ENCODE measurements at places on chromosomes 1 and 21.
A peak's percentile ranks its signal among the peaks of the same experiment; 100 is the strongest.

DNA sequence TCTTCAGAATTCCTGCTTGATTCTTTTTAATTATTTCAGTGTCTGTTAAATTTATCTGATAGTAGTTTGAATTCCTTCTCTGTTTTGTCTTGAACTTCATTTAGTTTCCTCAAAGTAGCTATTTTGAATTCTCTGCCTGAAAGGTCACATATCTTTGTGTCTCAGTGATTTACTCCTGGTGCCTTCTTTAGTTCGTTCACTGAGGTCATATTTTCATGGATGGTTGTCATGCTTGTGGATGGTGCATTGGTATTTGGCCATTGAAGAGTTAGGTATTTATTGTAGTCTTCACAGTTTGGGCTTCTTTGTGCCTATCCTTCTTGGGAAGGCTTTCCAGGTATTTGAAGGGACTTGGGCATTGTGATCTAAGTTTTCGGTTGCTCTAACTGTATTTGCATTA is 267.9 kb downstream of the HHAT start:
- DNase-seq, result no peak

- DNase-seq, result no peak
Observed at GRCh38 chr1:3479511-3480368, 25.3 kb downstream of the ARHGEF16 start.

DNA sequence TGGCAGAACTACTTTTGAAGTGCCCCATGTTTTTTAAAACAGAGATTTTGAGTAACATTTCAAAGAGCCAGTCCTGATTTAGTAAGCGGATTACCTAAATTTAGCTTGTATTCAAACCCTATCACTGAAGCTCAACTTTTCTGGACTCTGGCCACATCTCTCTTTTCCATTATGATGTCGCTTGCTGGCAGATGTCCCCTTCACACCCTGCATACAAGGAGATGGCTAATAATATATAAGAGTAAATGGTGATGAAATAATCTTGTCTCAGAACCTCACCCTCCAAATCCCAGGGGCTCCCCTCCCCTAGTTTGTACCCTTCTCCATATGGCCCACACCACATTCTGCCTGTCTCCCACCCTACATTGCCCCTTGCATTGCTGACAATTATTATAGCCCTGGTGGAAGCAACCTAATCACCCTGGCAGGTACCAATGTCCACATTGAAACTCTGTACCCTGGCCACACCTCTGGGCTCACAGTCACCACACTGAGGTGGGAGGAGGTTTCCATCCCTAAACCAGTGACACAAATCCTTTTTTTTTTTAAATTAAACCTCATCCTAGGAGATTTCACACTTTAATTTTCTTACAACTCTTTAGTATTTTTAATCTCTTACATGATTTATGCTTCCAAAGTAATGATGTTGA is 106.0 kb upstream of the SYT6 start:
- DNase-seq, result no peak

DNA sequence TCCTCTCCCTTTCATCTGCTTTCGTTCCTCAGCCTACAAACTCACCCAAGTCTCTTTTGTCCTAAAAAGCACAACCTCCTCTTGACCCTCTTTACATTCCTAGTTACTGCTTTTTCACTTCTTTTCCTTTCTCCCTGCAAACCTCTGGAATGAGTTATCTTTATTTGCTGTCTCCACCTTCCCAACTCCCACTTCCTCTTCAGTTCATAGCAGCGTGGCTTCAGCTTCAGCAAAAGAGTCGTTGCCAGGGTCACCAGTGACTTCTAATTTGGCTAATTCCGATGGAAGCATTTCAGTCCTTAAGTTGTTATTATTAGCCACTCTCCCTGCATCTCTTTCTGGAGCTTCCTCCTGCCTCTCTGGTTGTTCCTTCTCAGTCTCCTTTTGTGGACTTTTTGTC is 6.2 kb upstream of the TMEM54 start:
- no peak for DNase-seq

GRCh38 chr1:115771847-115772457 is 3.4 kb upstream of the CASQ2 start:
- DNase-seq, result peak; percentile 53

DNA sequence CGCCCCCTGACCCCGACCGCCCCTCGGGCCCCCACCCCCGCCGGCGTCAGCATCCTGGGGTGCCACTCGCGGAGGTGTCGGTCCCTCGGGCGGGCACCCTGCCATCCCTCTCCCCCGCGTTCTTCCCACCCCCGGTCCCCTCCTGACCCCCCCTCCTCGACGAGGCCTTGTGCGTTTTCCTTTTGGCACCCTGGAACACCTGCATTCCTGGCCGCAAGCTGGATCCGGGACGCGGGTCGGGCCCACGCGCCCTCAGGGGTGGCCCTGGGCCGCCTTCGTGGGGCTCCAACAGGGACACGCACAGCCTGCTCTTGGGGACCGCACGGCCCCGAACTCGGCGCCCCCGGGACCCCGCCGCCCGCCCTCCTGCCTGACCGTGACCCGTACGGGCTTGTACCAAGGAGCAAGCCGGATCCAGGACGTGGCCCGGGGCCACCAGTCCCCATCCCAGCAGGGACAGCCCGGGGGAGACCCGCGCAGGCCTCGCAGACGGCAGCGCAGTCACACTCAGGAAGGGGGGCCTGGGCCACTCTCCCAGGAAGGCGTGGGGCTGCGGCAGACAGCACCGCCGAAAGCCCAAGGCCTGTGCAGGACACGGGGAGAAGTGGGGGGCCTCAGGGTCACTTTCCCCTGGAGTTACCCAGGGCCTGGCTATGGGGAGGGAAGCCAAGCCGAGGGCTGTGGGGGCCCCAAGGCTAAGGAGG is 579 bp upstream of the SLC19A1 start:
- no peak for DNase-seq

DNA sequence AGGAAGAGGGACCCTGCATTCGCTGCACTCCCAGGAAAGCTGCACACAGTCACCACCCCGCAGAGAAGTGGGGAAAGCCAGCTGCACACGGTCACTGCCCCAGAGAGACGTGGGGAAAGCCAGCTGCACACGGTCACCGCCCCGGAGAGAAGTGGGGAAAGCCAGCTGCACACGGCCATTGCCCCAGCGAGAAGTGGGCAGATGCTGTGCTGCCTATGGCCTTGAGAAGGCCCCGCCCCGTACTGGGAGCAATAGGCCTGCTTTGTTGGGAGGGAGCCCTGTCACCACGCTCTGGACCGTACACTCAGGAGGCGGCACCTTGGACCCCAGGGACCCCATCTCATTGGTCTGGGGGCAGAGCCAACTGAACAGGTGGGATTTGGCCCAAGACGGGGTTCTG is 4.3 kb upstream of the GPR153 start:
- DNase-seq, result no peak

- no peak for DNase-seq
Observed at GRCh38 chr1:24875257-24875656, 54.8 kb downstream of the RUNX3 start.

- DNase-seq, result no peak
Observed at GRCh38 chr21:31195334-31196015, 148.6 kb downstream of the TIAM1 start.

DNA sequence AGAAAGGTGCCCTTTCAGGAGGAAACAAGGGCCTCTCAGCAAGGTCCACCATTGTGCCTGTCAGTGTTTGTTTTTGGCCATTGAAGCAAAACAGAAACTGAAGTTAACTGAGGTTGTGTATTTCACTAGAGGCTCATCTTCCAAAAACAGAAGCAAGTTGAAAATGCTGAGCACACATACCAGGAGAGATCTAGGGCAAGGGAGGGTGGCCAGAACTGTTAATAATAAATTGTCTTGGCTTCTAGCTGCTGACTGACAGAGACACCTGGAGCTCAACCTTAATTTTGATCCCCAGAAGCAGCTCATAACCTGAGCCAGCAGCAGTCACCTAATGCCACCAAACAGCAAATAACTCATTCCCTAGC is 5.2 kb downstream of the AGMAT start:
- no peak for DNase-seq

DNA sequence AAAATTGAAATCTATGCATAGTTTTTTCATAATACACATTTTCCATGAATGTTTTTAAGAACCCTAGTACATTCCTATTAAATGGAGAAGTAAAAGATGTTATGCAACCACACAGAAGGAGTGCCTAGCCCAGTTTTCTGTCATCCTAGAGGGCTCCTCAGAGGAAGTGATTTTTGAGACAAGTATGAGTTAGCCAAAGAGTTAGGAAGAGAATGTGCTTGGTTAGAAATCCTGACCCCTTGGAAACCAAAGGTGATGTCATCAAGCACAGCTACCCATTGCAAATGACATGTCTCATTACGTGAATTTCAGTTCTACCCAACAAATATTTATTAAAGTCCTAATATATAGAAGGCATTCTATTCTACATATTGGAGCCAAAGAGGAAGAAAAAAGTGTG is 88.9 kb upstream of the TNFSF4 start:
- DNase-seq, result peak; percentile 18

DNA sequence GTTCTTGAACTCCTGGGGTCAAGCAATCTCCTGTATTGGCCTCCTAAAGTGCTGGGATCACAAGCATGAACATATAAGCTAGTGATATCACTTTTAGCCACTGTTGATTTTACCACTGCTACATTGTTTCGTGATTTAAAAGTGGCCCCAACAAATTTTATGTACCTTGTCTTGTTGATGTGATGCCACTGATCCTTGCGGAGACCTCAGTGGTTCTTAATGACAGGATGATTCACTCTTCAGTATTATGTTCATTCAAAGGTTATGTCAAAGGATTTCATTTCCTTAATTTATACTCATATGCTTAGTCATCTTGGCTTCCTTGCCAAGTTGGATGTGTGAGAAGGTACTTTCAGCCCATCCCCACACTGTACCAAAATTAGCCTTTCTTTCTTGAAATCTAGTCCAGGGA is 12.1 kb downstream of the PRKACB start:
- no peak for DNase-seq

DNA sequence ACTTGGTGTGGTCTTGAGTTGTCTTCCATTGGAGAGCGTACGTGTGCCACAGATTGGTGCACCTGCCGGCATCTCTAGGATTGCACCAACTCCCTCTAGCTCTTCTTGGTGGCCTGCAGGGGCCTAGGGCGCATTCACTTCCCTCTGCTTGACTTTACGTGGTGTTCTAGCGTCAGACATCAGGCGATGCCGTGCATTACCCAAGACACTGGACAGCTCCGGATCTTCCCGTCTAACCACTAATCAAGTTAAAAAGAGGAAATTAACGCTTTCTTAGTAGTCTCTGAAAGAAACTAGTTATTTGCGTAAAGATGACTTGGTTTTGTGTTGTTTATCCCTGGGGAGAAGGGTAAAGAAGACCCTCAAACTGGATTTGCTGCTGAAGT is 510 bp upstream of the IL10RB start:
- peak; percentile 96 for DNase-seq

GRCh38 chr1:66295803-66296202 is 238.2 kb upstream of the SGIP1 start:
- no peak for DNase-seq

GRCh38 chr1:218344814-218345672 is at the start of gene TGFB2:
Gene TGFB2, plus strand, starts transcription at chr1:218345336. Its CDS starts 1,366 bp downstream, at chr1:218346702.
- DNase-seq, result peak; percentile 65

- no peak for DNase-seq
Observed at GRCh38 chr1:199490769-199491527, 536.6 kb upstream of the NR5A2 start.

- DNase-seq, result no peak
Observed at GRCh38 chr1:12618965-12619791, 1.2 kb upstream of the DHRS3 start.

DNA sequence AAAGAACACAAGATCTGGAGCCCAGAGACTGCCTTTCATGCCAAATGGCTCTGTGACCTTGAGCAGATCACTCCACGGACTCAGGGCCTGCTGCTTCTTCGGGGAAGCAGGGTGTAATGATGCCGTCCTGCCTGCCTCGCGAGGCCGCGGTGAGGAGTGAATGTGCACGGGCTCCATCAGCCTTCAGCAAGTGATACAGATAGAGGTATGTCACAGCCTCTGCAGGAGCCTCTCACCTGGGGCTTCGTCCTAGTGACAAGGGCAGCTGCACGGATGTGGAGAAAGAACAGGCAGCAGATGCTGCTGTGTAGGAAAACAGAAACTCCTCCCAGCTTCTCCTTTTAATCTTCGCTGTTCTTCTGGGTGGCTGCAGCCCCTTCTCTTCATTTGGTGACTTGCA is 127.5 kb downstream of the KCNN3 start:
- no peak for DNase-seq

- peak; percentile 67 for DNase-seq
Observed at GRCh38 chr1:28518745-28519341, 13.0 kb downstream of the RCC1 start.

DNA sequence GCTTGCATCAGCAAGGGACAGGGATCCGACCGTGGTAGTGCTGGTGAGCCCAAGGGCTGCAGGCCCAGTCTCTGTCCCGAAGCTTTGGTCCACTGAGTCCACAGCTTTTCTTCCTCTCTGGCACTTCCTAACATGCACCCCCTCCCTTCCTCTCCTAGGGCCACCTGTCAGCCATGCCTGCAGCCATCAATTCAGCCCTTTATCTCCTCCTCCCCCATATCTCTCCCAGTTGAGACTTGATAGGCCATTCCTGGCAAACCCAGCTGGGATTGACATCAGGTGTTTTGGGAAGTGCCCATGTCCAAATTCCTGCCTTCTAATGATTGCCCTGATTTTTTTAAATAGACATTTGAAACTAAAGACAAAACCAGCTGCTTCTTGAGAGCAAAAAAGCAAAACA is 25.6 kb downstream of the HLX start:
- DNase-seq, result no peak

DNA sequence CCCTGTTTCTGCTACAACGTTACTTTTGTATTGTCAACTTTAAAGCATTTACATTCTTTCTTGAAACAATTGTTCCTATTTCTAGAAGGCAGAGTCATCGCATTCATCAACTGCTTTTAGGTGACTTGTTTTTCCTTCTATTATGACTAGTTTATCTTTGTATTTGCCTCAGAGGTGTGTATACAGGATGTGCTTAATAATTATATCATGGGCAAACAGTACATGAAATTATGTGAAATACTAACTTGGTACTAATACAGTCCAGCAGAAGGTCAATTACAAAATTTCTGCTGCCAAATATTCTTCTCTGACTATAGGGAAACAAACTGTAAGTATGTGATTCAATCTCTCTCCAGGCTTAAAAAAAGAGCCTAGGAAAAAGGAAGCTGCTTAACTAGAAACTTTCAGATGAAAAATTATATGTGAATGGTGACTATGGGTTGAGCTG is 101.6 kb downstream of the C4BPA start:
- no peak for DNase-seq

Data from AML-193 (cell line).